K562 (cell line): ENCODE measurements at places on chromosomes 6 and 20. TPM values are rescaled to one million over a fixed set of nuclear protein-coding genes. Genes with fewer than 3 reads are reported as not detected.

Gene GSTA2
- not detected in 2 replicates for total RNA-seq

Gene SYTL3
- 0.11 and 0.35 TPM in 2 replicates for total RNA-seq

Gene PHF3
- 32.8 and 35.6 TPM in 2 replicates for total RNA-seq

Gene ZNF311
- total RNA-seq = 6.5 and 7.5 TPM in 2 replicates

Gene DNMT3B
- total RNA-seq = 69.5 and 74.8 TPM in 2 replicates

Gene IL17F
- total RNA-seq = not detected in 2 replicates

Gene AHCY
- 251 and 261 TPM in 2 replicates for total RNA-seq

Gene BPIFB1
- 0.11 TPM in 1 of 2 replicates, not detected in the other for total RNA-seq
